ENCODE measurements at places on chromosomes 11 and 22.

GRCh38 chr11:3786781-3787428, 10.4 kb downstream of the NUP98 start:
- DNase-seq, result no peak

GRCh38 chr11:16217631-16218030, 138.7 kb downstream of the SOX6 start:
- no peak for DNase-seq

DNA sequence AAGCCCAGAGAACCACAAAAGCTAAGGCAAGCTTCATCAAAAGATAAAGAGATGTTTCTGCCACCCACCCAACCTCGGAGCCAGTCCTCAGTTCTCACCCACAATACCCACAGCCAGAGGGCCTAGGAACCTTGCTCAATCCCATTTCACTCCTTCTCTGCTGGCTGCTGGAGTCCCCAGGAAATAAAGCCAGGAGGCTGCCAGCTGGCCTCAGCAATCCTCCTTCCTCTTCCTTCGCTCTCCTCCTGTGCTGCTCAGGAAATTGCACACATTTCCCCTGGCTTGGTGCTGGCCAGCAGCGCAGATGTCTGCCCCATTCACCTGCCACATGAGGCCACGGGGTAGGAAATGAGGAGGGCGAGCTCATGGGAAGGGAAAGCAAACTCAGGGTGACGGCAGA, 91.8 kb upstream of the LDLRAD3 start:
- no peak for DNase-seq

DNA sequence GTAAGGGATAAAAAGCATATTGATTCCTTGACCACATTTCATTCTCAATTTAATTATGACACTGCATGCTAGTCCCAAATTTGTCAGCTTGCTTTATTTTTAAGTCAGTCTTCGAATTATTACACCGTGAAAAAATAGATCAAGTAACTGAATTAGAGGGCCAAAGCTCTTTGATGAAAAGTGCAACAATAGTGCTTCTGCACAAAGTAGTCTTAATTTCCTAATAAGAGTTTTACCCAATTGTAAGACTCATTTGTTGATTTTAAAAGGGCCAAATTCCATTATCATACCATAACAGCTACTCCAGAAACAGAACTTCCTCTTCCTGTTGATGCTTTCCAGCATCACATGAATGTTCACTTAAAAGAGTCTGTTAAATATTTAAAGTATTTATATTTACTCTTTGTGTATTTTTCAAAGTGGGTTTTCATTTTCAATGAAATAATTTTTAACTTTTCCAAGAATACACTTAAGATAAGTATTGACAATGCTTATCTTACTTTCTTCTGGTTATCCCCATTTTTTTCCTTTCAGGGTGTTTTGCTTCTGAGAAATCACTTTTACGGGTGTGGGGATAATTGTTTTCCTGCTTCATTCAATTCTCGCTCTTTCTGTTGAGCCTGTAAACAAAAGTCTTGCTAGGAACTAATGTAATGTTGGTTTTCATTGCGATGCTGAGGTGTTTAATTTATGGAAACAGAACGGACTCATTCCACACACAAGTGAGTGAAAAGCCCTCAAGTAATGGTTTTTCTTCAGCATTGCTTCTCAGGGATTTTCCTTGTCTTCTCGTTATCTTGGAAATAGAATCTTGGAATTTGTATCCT, 2.1 kb downstream of the ARHGEF12 start:
- no peak for DNase-seq

DNA sequence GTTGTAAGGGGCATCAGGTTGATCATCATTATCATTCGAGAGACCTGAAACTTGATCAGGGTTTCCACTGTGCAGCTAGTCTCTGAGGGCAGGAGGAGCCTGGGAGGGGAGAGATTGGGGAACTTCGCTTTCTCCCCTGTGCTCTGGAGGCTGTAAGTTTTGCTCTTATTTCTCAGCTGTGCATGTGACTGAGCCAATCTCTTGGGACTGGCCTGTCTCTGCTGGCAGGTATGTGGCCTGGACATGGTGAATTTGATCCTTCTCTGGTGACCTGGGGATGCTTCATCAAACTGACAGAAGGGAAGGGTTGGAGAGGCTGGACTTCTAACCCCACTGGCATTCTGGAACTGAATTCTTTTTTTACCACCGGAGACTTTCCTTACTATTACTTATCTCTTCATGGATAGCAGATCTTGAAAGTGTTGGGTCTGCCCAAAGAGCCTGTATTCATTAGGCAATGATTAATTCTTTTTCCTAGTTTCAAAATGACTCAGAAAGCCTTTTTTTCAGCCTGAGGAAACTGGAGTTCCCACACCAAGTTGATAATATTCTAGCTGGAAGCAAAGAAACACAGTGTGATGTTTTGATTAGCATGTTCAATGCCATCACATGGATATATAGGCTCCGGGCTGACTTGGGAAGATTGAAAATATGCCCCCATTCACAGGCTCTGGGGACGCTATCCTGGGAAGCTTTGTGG, 36.5 kb downstream of the TSPAN18 start:
- no peak for DNase-seq

GRCh38 chr11:16921019-16921418, 93.2 kb downstream of the PLEKHA7 start:
- DNase-seq, result no peak

DNA sequence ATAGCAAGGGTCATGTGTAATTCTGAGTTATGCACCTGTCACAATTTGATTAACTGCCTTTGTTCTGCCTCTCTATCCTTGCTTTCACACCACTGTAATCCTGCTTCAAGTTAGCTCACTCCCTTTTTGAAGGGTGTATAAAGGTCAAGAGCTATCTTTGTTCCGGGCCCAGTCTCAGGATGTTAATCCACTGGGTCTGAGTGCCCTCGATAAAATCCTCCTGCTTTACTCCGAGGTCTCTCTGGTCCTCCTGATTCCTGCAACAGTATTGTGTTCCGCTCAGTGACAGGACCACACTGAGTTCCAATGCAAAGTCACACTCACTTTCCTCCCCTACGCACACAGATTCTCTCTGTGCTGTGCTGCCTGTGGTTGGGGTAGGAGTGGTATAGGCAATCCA, 186.5 kb downstream of the DYNC2H1 start:
- DNase-seq, result no peak

- DNase-seq, result no peak
Observed at GRCh38 chr11:441043-441417, 781 bp downstream of the ANO9 start.

DNA sequence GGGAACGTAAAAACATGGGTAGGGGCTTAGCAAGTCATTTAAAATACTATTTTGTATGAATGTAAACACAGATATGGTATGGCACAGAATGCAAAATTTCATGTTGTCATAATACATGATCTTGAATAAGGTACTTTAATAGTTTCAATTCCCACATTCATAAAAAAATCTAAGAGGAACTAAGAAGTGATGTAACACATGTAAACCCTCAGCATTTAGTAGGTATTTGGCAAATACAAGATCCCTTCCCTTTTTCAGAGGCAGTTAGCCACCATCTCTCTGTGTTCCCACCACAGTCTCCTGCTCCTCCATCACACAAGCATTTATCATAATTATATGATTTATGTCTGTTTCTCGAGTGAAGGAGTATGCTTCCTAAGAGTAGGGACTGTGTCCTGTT, 251.8 kb downstream of the TENM4 start:
- DNase-seq, result no peak

- no peak for DNase-seq
Observed at GRCh38 chr11:78166855-78167469, 21.5 kb downstream of the KCTD21 start.

GRCh38 chr11:383431-383830, 10.6 kb upstream of the PKP3 start:
- DNase-seq, result no peak

DNA sequence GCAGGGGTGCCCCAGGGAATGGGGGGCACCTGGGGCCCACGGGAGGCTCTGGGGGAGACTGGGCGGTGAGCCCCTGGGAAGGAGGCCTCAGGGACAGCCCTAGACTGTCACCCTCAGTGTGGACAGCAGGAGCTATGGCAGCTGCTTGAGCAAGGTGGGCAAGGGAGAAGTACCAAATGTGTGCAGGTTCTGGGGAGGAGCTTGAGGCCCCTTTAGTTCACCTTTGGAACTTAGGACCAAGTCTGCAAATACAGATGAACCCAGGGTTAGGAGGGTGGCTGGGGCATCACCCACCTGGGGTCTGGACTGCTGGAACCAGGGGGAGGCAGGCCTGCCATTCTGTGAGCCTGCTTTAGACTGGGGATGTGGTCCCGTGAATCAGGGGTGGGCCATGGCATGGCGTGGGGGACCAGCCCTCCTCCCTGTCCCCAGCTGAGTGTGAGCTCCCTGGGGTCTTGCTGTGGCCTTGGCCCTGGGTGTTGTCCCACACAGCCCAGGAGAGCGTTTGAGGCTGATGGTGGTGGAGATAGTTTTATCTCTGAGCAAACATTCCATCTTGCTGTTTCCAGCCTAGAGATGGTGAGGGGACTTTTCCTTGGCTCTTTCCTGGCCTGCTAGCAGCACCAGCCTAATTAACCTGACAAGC, 122.3 kb downstream of the KCNQ1 start:
- no peak for DNase-seq

DNA sequence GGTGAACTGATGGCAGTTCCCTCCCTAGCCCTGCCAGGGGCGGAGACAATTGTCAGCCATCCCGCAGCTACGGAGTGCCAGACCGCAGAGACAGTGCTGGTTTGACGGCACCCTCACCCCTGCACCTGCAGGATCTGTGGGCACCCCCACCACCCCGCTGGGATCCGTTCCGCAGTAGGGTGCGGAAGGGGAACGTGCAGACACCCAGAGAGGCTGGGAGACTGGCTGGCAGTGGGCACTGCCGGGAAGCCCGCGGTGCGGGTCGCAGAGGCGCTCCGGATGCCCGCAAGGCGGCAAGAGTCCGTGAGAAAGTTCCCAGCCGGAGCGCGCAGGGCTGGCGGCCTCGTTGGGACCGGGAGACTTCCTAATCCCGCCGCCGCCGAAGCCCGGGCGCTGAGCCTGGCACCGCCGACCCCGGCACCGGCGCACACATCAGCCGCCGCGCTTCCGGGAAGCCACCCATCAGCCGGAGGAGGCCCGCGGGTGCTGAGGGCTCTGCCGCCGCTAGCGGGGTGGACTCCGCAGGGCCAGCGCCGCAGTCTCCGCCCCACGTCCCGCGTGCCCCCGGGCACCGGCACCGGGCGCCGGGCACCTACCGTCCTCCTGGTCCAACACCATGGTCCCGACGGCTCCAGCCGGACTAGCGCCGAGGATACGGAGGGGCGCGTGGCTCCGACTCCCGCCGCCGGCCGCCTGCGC, 4.3 kb upstream of the LMO1 start:
- no peak for DNase-seq

DNA sequence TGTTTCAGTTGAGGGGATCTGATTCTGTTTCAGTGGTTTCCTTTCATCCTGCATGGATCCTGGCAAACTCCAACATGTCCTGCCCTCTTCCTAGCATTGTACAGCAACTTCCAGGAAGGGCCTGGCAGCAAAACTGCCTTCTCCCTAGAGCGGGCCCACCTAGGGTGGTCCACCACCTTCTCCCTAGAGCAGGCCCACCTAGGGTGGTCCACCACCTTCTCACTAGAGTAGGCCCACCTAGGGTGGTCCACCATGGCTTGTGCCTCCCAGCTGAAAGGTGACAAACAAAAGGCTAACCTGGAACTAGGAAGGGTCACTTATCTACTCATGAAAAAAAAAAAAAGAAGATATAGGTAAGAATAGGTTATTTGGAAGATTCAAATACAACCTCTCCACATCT, 92.2 kb downstream of the NTM start:
- no peak for DNase-seq

DNA sequence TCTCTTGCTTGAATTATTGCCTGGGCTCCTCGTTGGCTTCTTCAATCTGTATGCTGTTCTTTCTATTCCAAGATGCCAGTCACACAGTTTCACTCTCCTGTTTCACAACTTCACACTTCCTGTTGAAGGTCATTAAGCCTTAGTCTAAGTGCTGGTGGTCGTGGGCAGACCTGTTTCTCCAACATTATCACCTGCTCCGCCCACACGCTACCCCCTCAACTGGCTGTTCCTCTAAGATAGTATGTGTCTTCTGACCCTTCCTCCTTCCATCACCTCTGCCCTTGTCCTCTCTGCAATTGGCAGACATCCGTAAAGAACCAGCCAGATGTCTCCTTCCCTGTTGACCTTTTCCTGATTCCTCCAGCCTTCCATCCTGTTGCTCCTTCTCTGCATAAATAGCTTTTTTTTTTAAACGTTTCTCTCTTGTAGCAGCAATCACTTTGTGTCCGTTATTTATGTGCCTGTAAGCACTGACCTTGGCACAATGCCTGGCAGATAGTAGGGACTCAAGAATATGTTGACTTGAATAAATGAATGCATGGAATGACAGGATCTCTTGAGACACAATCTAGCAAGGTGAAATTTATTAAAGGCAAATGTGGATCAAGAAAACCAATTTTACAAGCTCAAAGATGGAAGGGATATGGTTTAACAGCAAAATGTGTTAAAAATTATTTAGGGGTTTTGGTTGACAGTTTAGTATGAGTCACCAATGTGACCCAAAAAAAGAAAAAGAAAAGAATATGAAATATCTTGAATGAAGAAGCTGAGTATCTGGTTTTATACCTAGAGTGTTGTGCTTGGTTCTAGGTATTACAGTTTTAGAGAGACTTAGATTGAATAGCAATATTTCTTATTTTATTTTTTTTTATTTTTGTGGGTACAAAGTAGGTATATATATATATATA, 12.6 kb downstream of the DIXDC1 start:
- DNase-seq, result no peak

DNA sequence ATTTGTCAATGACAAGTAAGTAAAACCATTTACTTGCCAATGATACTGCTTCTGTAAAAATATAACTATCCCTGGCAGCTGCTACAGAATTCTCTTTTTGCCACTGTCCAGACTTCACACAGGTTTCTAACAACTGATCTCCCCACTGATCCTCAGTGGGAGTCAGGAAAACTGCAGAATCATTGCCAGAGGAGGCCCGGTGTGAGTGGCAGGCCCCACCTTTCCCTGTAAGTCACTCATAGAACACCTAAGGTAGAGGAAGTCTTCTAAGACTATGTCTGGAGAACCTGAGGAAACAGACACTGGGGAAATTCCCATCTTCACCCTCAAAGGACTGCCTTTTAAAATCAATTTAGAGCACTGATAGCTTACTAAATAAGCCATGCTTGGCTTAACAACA, 66.3 kb downstream of the ZC3H12C start:
- no peak for DNase-seq

- DNase-seq, result no peak
Observed at GRCh38 chr11:124467381-124467927, 22.0 kb upstream of the OR8B8 start.
